Skeletal muscle tissue (tissue), 5 donors: ENCODE measurements at places on chromosomes 13 and 19. TPM values are rescaled to one million over a fixed set of nuclear protein-coding genes. Genes with fewer than 3 reads are reported as not detected.

Gene N4BP2L1
- total RNA-seq: 7.3 TPM

Gene ZNF579
- 1.6 TPM for total RNA-seq

Gene KIR2DL3
- total RNA-seq: not detected

Gene RFPL4A
- 0.52 TPM for total RNA-seq

Gene ACTN4
- total RNA-seq: 42.3 TPM
